ENCODE measurements at places on chromosomes 4 and X.

GRCh38 chrX:13340182-13340791 lies 20.4 kb upstream of the ATXN3L start:
- no peak for DNase-seq

DNA sequence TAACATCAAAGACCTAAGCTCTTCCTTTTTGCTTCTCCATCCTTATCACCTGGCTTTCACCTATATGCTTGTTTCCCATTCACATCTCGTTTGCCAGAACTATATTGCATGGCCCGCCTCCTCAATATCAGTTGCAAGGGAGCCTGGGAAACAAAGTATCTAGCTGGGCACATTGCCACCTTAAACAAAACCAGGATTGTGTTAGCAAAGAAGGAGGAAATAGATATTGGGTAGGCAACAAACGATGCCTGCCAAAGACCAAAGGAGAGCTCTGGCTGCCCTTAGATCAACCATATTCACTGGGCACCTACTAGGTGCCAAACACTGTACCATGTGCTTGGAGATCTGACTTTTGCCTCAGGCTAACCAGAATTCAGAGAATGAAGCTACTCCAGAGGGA lies 107.5 kb downstream of the GRIA3 start:
- DNase-seq, result no peak

DNA sequence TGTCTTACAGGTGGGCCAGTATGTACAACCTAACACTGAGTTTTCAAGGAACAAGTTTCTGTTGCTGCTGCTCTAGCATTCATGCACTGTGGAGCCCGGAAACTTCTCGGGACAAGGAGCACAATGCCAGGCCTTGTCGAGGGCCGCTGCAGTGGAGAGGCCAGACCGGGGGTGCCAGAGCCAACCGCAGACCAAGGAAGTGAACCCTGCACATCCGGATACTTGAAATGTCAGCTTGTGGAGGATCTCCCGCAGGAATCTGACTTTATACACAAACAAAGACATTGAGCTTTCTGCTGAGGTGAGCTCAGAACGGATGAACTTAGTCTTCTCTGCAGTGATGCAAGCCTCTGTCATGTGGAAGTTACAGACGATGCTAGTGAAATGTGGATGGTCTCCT lies 99.5 kb downstream of the ZNF827 start:
- no peak for DNase-seq

- no peak for DNase-seq
These were observed 370.5 kb upstream of the ANXA10 start for GRCh38 chr4:167721617-167722486.

DNA sequence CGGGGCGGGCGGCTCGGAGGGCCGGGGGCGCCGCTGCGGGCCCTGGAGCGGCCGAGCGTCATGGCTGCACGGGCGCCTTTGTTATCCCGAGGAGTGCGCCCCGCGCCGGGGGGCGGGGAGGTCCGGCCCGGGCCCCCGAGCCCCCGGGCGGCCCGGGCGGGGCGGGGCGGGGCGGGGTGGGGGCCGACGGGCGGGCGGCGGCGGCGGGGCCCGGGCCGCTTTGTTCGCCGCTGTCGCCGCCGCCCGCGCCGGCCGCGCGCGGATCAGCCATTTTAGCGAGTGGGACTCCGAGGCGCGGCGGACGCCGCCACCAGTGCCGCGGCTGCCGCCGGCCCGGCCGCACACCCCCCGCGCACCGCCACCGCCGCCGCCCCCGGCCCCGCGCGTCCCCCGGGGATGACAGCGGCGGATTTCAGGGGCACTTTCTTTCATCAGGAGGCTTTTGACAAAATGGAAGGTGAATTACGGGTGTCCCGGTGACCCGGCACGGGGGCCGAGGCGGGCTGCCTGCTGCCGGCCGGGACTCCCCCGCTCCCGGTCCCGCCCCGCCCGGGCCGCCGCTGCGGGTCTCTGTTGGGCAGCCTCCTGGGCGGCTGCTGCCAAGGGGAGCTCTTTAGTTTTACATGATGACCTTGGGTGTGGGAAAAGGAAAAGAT lies 1.2 kb downstream of the HMGB3 start:
- no peak for DNase-seq

GRCh38 chr4:114466299-114466698 lies 132.3 kb upstream of the UGT8 start:
- no peak for DNase-seq

- DNase-seq, result no peak
These were observed 13.3 kb upstream of the RBBP7 start for GRCh38 chrX:16883487-16883804.

DNA sequence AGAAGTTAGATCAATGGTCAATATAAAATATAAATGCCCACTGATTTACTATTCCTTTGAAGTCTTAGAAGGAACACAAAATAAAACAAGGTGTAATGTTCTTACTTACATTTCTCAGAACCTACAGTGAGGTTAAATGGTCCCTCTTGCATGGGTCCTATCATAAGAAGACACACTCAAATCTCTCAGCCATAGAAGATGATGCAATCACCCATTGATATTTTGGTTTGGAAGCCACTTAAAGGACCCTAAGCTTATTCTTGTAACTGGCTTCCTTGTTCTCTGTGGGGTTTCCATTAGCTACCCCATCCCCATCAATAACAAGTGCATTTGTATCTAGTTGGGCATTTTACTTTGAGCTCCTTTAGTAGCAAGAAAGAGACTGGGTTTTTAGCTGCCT lies 15.1 kb downstream of the REELD1 start:
- no peak for DNase-seq

Data from effector CD8-positive, alpha-beta T cell (primary cell).